ENCODE measurements at places on chromosomes 16 and 17.

DNA sequence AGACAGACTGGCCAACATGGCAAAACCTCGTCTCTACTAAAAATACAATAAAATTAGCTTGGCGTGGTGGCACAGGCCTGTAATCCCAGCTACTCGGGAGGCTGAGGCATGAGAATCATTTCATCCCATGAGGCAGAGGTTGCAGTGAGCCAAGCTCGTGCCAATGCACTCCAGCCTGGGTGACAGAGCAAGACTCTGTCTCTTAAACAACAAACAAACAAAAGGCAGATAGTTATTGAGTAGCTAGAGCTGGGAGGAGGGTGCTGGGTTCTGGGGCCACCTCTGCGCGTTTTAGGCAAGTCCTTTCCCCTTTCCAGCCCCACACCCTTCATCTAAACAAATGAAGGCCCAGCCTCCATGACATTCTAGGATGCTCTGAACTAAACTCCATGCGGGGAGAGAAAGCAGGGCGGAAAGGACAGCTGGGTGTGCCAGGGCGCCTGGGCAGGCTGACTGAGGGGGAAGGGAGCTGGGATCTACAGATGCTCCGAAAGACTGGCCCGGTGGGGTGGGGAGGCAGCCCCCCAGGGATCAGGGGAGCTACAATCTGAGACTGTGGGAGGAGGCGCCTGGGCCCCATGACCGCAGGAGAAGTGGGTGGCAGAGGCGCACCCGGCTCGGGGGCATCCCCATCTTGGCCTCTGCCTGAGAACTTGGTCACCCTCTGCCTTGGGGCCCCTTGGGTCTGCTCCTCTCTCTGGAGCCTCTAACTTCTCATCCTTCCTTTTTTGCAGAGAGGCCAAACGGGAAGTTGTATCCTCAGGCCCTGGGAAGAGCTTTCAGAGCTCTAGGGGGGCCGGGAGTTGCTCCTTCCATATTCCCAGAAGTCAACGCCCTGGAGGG, 910 bp downstream of the ITGAL start:
- DNase-seq: no peak

DNA sequence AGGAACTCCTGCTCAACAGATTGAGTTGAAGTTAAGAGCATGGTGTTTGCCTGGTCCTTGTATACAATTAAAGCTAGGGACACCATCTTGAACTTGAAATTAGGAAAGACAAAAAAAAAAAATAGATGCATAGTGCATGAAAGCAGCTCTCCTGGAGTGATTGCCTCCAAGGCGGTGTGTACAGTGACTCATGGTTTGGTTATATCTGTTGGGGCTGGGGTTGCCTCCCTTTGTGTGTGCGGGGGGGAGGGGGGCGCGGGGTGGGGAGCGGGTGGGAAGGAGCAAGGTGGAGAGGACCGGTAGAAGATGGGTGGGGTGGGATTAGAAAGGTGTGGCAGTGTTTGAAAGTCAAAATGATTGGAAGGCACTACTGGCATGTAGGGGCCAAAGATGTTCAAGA, 3.4 kb downstream of the TMED6 start:
- DNase-seq: no peak

- DNase-seq: peak; percentile 23
These were observed 69.4 kb downstream of the YPEL2 start for GRCh38 chr17:59400858-59401257.

DNA sequence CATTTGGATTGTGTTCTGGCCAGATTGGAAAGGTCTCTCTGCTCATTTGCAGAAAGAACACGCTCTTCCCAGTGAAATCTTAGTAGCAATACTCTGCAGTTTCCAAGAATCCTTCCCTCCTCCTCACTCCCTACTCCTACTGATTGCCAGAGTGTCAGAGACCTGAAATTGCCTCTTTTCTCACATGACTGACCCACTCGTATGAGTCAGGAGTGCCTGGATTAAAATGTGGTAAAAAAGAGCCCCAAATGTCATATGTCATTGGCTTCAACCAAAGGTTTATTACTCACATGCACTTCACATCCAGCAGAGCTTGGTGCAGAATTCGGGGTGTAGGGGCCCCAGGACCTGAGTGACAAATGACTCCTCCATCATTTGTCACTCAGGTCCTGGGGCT, 39.7 kb upstream of the IRX3 start:
- DNase-seq: peak; percentile 69

Data from fibroblast of mammary gland (primary cell).